Stimulated activated CD4-positive, alpha-beta T cell treated with anti-CD3 and anti-CD28 coated beads, TNF-alpha, amount 100 ng/mL, for 24 hours (primary cell): ENCODE measurements at places on chromosomes 5 and 9.

GRCh38 chr5:157608972-157609565 lies 33.5 kb upstream of the ADAM19 start:
- DNase-seq = no peak

- DNase-seq = no peak
Observed at GRCh38 chr5:60207040-60207439, 313.5 kb upstream of the PDE4D start.

DNA sequence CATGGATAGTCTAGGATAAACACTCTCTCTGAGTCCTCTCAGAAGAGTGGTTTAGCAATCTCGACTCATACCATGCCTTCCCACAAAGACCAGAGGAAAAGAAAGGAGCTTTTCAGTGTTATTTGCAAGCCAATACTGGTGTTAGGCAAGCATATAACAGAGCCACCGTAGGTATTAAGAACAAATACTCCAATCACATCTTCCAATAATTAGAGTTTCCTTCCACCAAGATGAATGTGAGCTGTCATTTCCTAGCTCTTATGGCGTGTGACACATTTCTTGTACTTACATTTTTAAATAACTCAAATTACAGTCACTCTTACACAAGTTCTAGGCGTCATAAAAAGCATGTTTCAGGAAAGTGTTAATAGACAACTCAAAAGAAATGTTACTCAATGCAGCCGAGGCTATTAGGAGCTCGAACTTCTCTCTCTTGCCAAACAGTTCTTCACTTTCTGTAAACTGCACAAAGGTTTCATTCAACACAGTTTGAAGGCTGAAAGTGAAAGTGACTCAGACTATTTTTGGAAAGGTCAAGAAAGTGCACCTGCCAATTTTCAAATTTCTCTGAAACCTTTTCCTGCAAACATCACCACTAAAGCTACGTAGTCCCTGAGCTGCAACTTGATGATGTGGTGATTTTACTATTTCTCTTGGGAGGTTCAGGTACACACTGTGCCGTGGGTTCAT lies 153.8 kb downstream of the AUH start:
- no peak for DNase-seq

GRCh38 chr9:131781069-131781468 lies 41.2 kb upstream of the RAPGEF1 start:
- DNase-seq = no peak

GRCh38 chr9:91817493-91818224 lies 132.4 kb downstream of the ROR2 start:
- DNase-seq = no peak

- no peak for DNase-seq
Observed at GRCh38 chr9:136916330-136917184, 28.0 kb downstream of the FBXW5 start.

- DNase-seq = no peak
Observed at GRCh38 chr9:130453487-130453886, 8.7 kb downstream of the ASS1 start.

DNA sequence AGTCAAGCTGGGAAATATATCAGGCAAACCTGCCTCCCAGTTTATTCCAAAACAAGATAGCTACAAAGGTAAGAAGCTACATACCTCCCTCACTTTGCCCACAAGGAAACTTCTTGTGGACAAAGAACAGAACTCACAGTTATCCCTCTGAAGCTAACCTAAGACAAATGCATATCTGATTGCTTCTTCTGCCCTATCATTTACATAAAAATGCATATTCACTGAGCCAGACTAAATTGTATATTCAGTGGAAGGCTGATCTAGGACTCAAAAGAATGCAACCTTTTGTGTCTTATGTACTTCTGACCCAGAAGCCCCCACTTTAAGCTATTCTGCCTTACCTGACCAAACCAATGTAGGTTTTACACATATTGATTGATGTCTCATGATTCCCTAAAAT lies 276.8 kb downstream of the HTR1A start:
- DNase-seq = no peak
